Breast epithelium (tissue), 4 donors: ENCODE measurements at places on chromosomes 2 and 18.

DNA sequence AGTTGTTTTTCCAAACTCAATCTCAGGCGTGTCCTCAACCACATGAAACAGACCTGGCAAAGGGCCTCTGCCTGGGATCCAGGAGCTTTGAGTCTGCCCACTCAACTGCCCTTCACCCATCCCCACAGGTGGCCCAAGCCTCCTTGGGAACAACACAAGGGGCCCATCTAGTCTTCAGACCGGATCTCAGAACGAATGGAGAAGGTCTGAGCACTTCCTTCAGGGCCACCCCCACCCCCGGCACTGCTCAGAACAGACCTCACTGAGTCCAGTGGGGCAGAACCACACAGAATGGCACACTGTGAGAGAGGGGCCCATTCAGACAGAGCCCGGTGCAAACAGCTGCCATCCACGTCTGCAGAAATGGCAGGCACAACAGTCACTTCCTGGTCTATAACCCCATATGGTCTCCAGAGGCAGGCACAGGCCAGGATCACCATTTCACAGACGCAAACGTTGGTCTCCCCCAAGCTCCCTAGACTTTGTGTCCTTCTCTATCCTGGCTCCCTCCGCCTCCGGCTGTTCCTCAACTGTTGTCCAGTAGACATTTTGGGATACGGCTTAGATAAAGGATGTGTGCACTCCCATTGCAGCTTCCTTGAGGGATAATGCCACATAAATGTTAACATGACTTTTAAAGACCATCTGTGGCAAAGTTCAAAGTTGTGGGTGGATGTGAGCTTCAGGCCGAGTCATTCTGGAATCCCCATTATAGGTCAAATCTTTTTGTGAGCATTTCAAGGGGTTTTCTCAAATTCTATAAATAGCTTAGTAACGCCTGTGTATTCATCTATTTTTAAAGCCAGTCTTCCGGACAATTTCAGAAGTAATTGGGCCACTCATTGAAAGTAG, 149.7 kb downstream of the SMAD7 start:
- no peaks in the 10 kb centered on the region for H3K27me3 ChIP-seq
- peak; percentile 38 for DNase-seq
- H3K4me3 ChIP-seq = no peak overlapping the region
- H3K27ac ChIP-seq = no peak overlapping the region

DNA sequence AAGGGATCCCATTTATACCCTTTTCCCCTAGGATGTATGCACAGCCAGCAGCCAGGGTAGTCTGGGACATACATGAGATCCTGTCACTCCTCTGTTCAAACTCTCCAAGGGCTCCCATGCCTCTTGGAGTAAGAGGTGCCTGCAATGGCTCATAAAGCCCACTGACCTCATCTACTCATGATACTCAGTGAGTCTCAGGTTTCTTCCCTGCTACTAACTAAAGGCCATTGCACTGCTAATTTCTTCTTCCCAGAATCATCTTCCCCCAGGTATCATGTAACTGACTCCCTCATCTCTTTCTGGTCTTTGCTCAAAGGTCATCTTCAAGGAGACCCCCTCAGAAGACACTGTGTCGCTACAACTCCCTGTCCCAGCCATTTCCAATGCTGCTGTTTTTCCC, 68.2 kb downstream of the CCBE1 start:
- no peaks in the 10 kb centered on the region for H3K36me3 ChIP-seq
- H3K4me1 ChIP-seq = no peaks in the 10 kb centered on the region
- H3K4me3 ChIP-seq = no peak overlapping the region
- no peak overlapping the region for H3K27ac ChIP-seq
- DNase-seq = no peak
- H3K27me3 ChIP-seq = no peaks in the 10 kb centered on the region

DNA sequence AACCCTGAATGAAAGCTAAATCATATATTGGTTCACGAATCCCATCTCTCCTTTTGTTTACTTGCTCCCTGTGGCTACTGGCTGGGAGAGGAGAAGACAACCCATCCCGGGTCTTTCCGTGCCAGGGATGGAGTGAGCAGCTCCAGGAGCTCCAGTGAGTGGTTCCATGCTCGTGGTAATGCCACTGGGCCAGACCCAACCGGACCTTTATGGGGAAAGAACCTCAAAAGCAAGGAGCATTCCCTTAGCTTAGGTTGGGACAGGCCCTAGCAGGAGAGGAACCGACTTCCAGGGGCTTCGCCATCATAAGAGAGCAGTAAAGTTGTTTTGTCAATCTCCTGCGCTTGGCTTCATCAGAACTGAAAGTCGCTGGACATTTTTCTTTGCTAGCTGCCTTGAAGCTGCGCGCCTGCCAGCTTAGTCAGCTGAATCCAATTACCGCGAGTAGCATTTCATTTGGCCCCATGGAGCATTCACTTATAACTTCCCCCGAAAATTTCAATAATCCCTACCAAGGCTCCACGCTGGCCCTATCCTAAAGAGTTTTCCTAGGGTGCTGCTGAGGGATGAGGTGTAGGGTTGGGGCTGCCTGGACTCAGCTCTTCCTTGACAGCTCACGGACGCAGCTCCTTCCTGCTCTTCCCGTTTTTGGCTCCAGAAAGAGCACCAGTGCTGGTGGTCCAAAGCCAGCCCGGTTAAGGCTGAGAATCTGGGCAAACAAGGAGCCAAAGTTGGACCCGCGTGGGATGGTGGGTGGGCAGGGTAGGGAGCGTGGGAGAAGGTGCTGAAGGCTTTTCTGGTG, 4.9 kb downstream of the HOXD3 start:
- no peaks in the 10 kb centered on the region for H3K36me3 ChIP-seq
- no peak overlapping the region for H3K4me3 ChIP-seq
- no peaks in the 10 kb centered on the region for H3K27me3 ChIP-seq
- H3K27ac ChIP-seq = peak overlapping the region; percentile 1
- no peak for DNase-seq
- H3K4me1 ChIP-seq = no peaks in the 10 kb centered on the region

- H3K36me3 ChIP-seq = no peaks in the 10 kb centered on the region
- H3K4me3 ChIP-seq = no peak overlapping the region
- no peaks in the 10 kb centered on the region for H3K4me1 ChIP-seq
- H3K27ac ChIP-seq = no peak overlapping the region
These were observed 5.8 kb upstream of the MRO start for GRCh38 chr18:50825621-50826020.

GRCh38 chr18:811182-811891, 705 bp downstream of the YES1 start:
- no peaks in the 10 kb centered on the region for H3K36me3 ChIP-seq
- no peaks in the 10 kb centered on the region for H3K27me3 ChIP-seq
- peak overlapping the region; percentile 96 for H3K27ac ChIP-seq
- H3K4me3 ChIP-seq = peak overlapping the region; percentile 90

- H3K36me3 ChIP-seq = no peaks in the 10 kb centered on the region
- no peaks in the 10 kb centered on the region for H3K27me3 ChIP-seq
- H3K4me3 ChIP-seq = no peak overlapping the region
- no peaks in the 10 kb centered on the region for H3K4me1 ChIP-seq
- DNase-seq = no peak
These were observed 473.3 kb downstream of the FBXO15 start for GRCh38 chr18:73674125-73674865.

DNA sequence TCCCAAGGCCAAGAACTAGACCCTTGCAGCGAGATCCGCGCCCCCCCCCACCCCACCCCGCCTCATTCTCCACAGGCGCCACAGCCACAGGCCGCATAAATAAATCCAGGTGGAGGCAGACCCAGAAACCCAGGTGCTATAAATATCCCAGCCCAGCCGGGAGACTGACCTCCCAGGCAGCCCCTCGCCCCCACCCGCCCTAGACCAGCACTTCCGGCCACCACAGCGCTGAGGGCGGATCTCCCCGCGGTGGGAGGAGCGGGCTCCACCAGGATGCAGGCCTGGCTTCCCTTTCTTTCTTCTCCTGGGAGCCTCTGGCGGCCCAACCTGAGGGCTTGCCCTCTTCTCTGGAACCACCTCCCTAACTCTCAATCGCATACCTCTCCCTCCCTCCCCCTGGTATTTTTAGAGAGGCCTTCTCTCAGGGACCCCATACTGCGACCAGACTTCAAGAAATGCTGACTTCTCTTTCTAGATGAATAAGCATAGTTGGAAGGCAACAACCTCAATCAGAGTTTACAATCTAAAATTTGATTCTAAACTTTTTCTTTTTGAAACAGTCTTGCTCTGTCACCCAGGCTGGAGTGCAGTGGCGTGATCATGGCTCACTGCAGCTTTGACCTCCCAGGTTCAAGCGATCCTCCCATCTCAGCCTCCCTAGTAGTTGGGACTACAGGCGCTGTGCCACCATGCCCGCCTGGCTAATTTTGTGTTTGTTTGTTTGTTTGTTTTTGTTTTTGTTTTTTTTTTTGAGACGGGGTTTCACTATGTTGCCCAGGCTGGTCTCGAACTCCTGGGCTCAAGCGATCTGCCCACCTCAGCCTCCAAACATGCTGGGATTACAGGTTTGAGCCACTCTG, 55.0 kb downstream of the PKDCC start:
- H3K36me3 ChIP-seq = no peaks in the 10 kb centered on the region
